ENCODE measurements at places on chromosomes 12 and 14.

DNA sequence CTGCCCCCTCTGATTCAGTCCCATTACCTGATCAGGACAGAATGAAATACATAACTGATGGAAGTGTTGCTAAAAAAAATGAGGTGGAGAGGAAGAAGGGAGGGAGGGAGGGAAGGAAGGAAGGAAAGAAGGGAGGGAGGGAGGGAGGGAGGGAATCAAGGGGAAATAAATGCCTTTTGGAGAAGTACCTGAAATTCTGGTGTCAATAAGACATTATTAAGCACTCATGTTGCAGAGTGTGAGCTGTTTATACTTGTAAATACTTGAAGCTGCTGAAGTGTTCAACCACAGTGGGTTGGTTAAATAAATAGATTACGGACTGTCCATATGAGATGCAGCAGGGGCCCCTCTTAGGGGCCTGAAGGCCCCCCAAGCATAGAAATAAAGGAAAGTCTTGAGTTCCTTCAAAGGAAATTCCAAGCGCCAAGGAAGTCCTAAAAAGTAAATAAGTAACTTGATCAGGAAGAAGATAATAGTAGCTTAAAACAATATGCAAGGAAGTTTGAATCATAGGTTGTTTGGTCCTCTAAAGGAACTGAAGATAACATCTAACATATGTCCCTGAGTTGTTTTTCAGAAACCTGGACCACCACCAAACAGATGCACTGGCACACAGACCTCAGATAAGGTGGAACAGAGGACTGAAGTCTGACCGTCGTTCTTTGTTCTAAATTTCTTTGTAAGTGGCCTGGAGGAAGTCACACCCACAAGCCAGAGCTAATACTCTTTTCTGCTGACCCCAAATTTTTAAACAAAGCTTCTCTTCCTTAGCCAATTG lies 110.8 kb downstream of the SEC23A start:
- no peak for DNase-seq

DNA sequence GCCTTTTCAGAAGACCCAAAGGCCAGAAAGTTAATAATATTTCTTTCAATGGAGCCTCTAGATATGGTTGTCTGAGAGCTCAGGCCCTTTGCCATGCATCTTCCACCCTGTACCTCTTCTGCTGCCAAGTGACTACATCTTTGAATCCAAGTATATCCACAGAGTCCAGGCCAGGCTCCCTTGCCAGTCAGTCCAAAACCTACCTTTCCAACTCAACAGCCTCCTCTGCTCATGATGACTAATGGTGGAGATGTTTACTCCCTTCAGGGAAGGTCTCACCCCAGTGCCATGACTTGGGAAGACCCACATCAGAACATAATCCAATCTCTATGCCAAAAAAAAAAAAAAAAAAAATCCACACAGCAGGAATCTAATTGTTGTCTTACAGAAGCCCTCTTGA lies 20.4 kb downstream of the TTC9 start:
- no peak for DNase-seq

DNA sequence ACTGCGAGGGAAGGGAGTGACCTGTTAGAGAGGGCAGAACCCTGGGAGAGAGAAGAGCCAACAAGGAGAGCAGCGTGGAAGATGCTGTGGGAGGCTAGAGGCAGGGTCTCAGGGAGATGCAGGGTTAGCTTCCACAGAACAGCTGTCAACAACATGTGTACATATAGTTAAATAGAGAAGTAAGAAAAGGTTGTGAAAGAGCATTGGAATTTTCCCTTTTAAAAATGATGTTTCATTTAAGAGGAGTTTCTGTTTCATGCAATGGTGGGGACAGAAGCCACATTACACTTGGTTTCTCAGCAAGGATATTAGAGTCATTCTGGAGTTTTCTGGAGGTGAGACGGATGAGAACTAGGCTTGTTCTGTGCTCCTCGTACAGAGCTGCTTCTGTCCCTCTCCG lies 23.8 kb upstream of the TBC1D30 start:
- no peak for DNase-seq

GRCh38 chr14:54622192-54622958 lies 55.4 kb downstream of the SAMD4A start:
- DNase-seq, result no peak

- no peak for DNase-seq
These were observed 2.8 kb upstream of the SIX1 start for GRCh38 chr14:60651796-60652673.

GRCh38 chr12:126747530-126748149 lies 1519.3 kb upstream of the TMEM132C start:
- peak; percentile 11 for DNase-seq

- DNase-seq, result peak; percentile 13
These were observed 943.0 kb downstream of the GALC start for GRCh38 chr14:87049950-87050349.

- no peak for DNase-seq
These were observed 133.2 kb downstream of the SLC35F4 start for GRCh38 chr14:57732463-57733285.

DNA sequence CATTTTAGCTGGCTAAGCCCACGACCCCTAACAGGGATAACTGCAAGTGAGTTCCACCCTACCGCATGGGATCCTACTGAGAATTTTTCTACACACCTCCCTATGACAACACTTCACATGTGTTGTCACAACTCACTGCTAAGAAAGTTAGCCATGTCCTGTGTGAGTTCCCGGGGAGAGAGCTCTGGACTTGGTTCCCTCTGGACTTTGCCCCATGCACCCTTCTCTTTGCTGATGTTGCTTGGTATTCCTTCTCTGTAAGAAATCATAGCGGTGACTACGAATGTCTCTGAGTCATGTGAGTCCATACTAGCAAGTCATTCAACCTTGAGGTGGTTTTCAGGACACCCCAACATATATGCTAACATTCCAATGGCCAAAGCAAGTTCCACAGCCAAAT lies 9.5 kb upstream of the CDKN3 start:
- DNase-seq, result no peak

DNA sequence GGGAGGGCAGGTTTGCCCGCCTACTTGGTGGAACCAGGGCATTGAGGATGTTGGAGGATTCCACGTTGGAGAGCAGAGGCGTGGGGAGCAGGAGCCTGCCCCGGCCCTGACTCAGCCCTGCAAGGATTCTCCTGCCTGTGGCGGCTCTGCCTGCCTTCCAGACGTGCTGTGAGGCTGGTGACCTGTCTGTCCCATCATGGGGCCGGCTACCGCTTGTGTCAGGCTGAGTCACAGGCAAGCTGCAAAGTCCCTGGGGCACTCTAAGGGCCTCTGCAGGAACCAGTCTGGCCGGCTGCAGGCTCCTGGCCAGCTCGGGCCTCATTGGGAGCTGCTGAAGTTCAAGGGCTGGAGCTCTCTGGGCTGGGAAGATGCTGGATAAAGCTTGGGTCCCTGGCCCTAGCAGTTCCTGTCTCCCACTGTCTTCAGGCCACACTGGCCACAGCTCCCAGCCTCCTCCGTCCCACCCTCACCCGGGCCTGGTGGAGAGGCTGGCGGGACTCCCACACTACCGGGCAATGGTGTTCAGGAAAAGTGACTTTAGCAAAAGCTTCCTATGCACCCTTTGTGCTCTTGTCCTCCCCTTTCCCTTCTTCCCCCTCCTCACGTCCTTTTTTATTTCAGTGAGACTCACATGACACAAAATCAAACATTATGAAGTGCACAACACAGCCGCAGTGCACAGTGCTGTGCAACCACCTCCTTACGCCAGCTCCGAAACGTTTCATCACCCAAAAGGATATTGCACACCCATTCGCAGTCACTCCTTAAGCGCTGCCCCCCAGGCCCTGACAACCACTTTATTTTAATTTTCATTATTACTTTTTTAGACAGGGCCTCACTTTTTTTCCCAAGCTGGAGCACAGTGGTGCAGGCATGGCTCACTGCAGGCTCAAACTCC lies 22.0 kb upstream of the ULK1 start:
- no peak for DNase-seq

- DNase-seq, result no peak
These were observed 6.1 kb upstream of the LRTM2 start for GRCh38 chr12:1814266-1814665.

DNA sequence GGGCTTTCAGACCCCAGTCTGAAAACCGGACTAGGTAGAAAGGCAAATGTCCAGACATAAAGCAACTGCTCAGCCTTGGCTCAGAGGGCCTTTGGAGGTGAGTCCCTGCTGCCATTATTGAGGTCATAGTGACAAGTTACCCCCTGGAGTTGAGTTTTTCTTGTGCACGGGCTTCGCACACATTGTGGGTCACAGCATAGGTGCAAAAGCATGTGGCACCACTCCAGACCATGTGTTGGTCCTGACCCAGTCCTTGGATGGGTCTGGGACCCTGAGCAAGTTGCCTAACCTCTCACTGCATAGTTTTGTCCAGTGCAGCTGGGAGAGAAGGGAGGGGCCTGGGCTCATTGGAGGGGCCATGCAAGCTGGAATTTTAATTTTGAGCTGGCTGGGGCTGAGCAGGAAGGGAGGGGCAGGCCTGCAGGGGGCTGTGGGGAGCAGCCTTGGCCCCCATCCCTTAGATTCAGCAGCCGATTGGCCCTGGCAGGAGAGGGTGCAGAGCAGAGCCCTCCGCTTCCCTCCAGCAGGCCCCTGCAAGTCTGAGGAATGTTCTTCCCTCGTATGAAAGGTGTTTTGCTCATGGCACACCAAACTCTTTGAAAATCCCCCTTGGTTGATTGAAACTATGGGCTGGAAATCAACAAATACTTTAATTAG lies 4.2 kb upstream of the KRT5 start:
- DNase-seq, result no peak

DNA sequence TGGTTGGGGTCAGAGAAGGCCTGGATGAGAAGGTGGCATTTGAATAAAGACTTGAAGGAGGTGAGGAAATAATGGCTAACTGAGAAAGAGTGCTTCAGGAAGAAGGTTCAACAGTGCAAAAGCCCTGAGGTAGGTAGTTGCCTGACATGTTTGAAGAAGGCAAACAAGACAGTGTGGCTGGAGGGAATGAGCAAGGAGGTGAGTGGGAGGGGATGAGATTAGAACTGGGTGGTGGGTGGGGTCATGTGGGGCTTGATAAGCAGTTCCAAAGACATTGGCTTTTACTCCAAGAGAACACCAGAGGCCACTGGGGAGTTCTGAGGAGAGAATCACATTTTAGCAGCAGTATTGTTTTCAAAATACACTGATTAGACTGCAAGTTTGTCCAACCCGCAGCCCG lies 50.5 kb downstream of the HSPB8 start:
- DNase-seq, result no peak

- DNase-seq, result no peak
These were observed at the start of gene IKZF4 for GRCh38 chr12:56020423-56021184. TSS of gene IKZF4 (plus strand) at chr12:56021043. CDS start at chr12:56021494, 451 bp downstream.

Measured in SW480 (cell line).